Activated CD8-positive, alpha-beta memory T cell treated with anti-CD3 and anti-CD28 coated beads for 48 hours (primary cell): ENCODE measurements at places on chromosomes 12 and 14.

DNA sequence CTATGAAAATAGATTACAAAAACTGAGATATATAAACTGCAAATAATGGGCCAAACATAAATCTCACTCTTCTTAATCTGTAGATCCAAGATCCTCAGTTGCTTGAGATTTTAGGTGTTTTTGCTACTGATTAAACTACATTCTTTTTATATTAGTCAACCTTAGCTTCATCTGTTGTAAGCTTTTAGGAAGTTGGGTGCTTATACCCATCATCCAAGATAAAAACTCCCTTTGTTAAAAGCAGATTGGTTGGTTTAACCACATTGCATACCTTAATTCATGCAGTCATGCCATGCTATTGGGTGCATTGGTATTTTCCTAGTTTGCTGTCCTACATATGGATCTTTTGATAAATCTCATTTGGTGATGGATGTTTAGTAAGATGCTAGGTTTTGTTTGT lies 46.2 kb upstream of the DIP2B start:
- no peak for DNase-seq

- DNase-seq, result no peak
Observed at GRCh38 chr14:47366006-47366405, 309.4 kb downstream of the MDGA2 start.

GRCh38 chr14:105665247-105665950 lies 139.0 kb downstream of the TMEM121 start:
- no peak for DNase-seq

DNA sequence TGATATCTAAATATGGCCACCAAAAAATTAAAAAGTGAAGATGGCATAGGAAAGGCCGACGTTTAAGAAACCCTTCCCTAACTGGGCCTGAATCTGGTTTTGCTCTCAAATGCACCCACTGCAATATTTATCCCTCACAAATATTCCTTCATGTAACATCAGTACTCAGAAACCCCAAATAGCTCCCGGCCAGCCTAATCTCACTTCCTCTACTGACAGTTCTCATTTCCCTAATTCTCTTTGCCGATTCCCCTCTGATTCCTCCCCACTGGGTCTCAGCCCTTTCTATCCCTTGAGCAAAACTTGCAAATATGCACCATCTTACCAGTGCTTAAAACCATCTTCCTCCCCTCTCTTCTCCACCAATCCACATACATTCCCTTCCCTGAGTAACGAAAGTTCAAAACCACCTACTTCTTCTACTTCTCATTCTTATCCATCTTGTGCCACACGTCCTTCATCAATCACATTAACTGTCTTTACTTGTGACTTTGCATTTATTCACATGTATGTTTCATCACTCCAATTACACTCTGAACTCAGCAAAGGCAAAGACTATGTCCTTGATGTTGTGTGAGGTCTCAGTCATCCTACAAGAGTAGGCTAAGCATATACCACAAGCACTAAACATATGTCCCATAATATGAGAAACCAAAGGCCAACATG lies 23.1 kb downstream of the KCNK10 start:
- no peak for DNase-seq

DNA sequence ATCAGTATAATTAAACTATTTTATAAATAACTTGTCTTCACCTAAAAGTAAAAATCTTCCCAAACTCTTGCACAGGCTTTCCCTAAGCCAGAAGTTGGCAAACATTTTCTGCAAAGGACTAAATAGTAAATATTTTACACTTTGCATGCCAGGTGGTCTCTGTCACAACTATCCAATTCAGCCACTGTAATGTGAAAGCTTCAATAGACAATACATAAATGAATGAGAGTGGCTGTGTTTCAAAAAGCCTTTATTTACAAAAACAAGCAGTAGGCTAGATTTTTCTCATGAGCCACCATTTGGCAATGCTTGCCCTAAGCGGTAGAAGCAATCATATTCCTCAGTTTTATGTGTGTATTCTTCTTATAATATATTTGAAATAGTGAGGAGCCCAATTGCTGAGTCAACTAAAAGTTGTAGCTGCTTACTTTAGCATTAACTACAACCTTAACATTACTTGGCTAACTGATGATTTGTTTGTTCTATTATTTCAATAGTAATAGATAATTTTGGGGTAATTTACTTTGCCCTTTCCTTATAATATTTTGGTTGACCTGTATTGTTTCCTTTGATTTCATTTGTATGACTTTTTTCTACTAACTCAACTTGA lies 236.0 kb upstream of the SYT1 start:
- no peak for DNase-seq

DNA sequence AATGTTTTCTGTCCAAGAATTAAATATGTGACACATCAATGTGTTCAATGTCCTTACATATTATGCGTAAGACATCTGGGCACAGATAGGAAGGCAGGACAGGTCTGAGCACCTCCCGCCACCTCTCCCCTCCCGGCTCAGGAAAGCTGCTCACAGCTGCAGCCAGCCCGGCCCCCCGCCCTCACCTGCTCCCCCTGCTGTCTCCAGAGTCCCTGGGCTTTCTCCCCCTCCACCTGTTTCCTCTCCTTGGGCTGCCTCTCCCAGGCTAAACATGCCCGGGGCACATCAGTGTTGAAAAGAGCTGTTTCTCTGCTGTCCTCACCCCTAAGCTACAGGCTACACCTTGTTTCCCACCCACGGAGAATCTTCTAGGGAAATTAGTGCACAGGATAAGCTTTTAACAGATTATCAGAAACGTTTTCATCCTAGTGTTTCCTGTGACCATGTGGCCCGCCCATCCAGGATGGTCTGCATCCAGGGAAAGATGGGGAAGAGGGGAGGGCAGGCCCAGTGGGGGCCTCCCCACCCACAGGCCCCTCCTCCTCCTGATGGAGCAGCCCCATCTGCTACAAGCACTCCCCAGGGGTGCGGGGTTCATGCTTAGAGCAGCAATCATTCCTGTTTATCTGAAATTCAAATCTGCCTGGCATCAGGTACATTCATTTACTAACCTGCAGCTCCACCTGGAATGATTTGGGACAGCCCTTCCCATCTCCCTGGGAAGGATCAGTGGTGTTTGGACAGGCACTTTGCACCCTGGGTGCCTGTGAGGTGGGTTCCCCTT lies 273.8 kb upstream of the SFSWAP start:
- no peak for DNase-seq

- no peak for DNase-seq
Observed at GRCh38 chr12:22110176-22110575, 64.2 kb downstream of the CMAS start.

GRCh38 chr14:35821564-35822411 lies 4.3 kb upstream of the BRMS1L start:
- DNase-seq, result no peak

DNA sequence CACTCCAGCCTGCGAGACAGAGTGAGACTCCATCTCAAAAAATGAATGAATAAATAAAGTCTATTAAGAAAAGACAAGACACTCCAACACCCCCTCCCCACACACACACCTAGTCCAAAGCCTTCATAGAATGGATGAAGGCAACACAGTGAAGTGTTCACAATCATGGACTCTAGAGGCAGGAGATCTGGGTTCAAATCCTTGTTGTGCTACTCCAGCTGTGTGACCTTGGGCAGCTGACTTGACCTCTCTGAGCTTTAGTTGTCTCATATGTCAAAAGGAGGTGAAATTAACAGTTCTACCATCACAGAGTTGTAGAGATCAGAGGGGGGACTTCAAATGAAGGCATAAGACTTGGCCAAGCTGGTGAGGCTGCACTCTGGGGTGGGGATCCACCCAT lies 95.8 kb upstream of the MAP1LC3B2 start:
- no peak for DNase-seq

GRCh38 chr14:23895480-23895879 lies 58.1 kb upstream of the DHRS4 start:
- no peak for DNase-seq

DNA sequence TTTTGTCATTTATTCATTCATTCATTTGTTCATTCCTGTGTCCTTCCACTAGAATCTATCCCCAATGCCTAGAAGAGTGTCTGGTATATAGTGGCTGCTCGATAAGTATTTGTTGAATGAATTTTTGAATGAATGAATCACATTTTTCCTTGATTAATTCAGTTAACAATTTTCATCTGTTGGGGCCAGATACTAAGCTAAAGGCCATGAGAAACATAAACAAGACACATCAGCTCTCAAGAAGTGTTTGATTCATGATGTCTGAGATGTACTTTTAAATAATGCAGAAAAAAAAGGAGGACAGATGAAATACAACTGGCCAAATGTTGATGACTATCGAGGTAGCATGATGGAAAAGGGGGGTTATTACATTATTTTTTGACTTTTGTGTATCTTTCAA lies 48.1 kb upstream of the TMED10 start:
- DNase-seq, result no peak
